Inflammatory macrophage (primary cell): ENCODE measurements at places on chromosomes 6 and 20.

DNA sequence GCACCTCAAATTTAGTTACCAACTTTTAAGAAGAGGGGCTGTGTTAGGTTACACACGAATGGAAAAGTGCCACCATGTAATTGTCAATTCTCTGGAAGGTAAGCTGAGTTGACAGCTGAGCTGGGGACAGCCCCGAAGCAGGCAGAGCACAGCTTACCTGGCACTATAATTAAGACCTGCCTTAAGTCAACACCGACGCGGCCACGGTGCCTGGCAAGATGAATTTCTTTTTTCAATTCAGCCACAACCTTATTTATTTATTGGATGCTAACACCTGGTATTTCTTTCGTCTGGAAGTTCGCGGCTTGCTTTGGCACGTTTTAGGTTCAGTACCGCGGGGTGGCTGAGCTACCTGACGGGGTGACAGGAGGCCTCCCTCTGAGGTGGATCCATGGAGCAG lies 40.6 kb upstream of the NFATC2 start:
- no peak for DNase-seq

DNA sequence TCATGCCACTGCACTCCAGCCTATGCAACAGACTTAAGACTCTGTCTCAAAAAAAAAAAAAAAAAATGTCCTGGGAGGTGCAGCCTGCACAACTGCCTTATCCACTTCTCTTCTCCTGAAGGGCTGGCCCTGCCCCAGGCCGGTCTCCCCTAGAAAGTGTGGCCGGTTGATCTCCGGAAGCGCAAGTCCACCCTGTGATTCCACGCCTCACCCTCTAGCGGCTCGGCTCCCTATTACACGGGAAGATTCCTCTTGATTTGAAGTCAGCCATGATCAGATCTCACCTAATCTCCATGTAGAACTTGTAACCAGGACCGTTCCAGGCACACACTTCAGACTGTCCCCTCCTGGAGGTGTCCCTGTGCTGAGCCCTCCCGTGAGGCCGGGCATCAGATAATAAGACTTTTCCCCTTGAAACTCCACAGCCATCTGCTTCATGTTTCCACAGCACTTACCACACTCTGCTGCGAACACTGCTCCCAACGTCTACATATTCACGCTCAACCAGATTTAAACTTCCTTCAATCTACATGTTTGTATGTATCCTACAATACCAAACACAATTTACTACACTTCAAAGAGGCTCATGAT lies 49.3 kb upstream of the RPS6KA2 start:
- no peak for DNase-seq

GRCh38 chr20:38497246-38497935 lies 24.7 kb downstream of the RALGAPB start:
- no peak for DNase-seq

- DNase-seq = no peak
Measured at GRCh38 chr6:73074175-73074574, 151.1 kb downstream of the KHDC1L start.

- DNase-seq = no peak
Measured at GRCh38 chr6:159955945-159956361, 12.9 kb upstream of the IGF2R start.

DNA sequence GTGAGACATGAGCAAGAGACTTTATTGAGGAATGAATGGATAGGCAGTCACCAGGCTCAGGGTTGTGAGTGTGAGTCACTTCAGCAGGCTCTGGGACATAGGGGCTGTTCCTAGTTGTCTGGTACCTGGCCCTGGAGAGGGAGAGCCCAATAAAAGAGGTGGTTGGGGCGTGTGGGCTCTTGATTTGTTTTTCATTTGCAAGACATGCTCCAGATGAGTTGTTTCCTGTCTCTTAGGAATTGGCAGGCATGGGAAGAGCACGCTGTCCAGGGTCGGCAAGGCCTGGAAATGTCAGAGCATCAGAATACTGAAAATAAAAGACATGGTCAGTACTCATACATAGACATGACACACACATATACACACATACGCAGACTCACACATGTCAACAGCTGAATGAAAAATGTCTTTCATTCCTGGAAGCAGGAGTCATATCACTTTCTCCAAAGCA lies 166.3 kb upstream of the SULF2 start:
- DNase-seq = no peak

DNA sequence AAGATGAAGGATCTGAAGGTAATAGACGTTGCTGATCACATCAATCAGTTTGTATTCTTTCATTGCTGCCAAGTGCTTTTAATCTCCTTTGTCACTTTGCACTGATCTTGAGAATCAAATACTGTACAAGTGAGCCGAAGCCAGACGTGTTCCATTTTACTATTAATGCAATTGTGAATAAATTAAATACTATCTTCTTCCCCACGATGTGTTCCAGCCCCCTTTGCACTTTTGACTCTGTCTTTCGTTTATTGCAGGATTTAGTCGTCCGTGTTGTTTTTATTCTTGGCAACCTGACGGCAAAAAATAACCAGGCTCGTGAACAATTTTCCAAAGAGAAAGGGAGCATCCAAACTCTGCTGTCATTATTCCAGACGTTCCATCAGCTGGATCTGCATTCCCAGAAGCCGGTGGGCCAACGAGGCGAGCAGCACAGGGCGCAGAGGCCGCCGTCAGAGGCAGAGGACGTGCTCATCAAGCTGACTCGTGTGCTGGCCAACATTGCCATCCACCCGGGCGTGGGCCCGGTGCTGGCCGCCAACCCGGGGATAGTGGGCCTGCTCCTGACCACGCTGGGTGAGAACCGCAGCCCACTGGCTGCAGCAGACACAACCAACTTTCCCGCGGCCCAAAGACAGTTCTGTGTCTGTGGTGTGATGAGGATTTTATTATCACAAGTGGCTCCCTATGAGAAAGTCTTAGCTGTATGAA lies 104.7 kb downstream of the ARMC2 start:
- no peak for DNase-seq

DNA sequence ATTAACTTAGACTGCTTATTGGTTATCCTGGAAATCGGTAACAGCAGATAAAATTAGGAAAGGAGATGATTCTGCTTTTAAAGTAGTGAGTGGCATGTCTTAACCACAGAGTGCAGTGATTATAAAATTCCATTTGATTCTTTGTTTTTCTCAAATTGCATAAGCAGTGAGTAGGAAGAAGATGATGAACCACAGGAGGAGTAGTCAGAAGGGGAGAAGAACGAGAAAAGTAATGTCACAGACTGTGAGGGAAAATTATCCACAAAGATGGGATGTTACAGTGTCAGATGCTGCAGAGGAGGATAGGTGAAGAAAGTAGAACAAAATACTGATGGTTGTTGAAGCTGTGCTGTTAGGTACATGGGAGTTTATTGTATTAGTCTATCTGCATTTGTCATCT lies 63.0 kb downstream of the ITCH start:
- DNase-seq = no peak

DNA sequence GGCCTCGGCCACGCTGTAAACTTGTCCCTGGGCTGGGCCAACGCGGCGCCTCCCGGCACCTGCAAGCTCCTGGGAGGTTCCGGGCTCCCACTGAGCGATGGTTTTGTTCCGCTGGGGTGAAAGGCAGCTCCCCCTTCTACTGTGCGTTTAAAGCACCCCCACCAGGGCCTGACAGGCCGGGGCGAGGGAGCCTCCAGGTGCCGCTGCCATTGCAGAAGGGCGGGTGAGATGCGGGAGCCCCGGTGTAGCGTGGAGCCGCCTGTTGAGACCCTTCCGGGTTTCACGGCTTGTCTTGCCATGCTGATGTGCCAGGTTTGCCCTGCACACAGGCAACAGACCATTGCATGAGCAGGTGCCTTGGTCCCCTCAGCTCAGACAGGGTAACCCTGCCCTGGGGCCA lies 2.9 kb downstream of the COL20A1 start:
- no peak for DNase-seq

DNA sequence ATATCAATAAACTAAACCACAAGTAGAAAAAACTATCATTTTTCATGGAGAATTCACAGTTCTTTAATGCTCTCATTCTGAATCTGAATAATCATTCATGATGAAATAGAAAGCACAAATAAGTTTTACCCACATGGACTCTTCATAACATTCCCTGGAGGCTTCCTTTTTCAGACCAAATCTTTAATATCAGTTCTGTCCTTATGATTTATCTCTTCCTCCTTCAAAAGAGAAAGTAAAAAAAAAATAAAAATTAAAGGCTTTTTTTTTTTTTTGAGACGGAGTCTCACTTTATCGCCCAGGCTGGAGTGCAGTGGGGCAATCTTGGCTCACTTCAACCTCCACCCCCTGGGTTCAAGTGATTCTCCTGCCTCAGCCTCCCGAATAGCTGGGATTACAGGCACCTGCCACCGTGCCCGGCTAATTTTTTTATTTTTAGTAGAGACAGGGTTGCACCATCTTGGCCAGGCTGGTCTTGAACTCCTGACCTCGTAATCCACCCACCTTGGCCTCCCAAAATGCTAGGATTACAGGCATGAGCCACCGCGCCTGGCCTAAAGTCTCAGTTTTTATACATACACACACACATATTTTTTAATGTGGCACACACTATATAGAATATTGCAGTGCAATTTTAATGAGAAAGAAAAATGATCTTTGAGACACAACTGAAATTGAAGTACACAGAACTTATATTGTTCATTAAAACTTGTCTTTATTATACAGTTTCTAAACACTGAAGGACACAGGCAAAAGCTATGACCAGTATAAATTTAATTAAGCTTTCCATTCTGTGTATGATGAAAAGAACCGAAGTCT lies 31.9 kb upstream of the ZNF217 start:
- DNase-seq = no peak

- DNase-seq = no peak
Measured at GRCh38 chr6:91438570-91438969, 851.7 kb upstream of the MAP3K7 start.

DNA sequence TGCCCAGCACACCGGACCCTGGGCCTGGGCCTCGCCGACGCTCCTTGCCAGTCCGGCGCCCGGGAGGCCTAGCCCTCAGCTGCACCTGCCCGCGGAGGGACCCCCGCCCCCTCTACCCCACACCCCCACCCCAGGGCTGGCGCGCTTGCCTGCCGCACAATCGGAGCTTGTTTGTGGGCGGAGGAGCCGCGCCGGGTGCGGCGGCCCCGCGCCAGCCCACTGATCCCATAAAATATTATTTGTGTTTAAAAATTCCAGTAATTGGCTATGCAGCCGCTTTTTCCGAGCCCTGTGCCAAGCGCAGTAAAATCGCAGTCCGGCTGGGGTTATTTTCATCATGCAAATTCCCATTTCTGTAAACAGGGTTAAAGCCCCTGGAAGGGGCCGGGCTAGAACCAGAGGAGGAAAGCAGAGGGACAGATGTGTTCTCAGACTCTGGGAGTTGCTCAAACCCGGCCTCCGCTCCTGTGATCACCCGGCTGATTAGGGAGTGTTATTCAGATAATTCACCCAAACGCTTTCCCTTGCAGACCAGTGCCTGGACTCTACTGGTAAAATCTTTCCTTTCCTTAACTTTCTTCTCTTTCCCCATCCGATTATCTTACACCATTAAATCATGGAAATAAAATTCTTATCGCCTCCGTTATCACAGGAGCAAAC lies 93.1 kb downstream of the NCR2 start:
- no peak for DNase-seq

GRCh38 chr6:113562248-113562647 lies 294.9 kb upstream of the MARCKS start:
- DNase-seq = no peak

- no peak for DNase-seq
Measured at GRCh38 chr20:23234311-23235078, 116.1 kb upstream of the NXT1 start.
